Adipocyte (in vitro differentiated cells): ENCODE measurements at places on chromosomes 13 and 19.
A peak's percentile ranks its signal among the peaks of the same experiment; 100 is the strongest.

- DNase-seq = no peak
These were observed 2.4 kb upstream of the PRR12 start for GRCh38 chr19:49588365-49589122.

DNA sequence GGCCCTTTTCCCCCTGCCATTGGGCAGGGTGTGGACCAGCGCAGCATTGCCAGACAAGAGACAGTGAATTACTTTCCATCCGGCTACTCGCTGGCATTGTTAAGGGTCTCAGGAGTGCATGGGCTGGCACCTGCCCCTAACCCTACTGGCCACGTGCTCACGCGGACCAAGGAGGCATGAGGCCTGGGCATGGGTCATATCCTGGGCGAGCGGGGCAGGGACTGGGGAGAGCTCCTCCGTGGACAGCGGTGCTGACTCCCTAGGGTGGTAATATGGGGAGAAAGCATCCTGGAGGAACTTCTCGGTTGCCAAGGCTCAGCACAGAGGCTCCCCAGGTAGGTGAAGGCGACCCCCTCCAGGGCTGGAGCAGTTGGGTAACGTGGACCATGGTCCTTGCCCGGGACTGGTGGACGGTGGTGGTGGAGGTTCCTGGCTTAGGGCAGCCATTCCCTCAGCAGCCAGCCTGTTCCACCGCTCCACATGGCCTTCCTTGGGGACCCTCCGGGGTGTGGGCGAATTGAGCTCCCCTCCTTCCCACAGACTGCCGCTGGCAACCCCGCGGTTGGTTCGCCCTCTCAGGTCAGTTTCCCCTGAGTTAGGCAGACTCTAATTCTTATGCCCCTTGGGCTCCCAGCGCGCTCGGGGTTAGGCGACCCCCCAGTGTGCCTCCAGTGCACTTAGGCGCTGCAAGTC lies 465.1 kb downstream of the SLITRK5 start:
- DNase-seq = no peak

DNA sequence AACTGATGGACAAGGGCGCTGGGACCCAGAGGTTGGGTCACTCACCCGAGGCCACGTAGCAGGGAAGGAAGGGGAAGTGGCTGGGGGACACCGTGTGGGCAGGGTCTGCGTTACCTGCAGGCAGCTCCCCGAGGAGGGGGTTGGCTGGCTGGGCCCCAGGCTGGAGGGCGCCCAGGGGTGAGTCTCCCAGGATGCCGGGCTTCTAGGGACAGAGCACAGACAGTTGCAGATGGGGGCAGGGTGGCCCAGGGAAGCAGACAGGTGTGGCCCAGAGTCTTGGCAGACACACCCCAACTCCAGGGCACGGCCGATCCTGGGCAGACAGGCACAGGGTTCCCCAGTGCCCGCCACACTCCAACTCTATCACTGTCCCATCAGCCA lies 5.6 kb upstream of the FDX2 start:
- no peak for DNase-seq

DNA sequence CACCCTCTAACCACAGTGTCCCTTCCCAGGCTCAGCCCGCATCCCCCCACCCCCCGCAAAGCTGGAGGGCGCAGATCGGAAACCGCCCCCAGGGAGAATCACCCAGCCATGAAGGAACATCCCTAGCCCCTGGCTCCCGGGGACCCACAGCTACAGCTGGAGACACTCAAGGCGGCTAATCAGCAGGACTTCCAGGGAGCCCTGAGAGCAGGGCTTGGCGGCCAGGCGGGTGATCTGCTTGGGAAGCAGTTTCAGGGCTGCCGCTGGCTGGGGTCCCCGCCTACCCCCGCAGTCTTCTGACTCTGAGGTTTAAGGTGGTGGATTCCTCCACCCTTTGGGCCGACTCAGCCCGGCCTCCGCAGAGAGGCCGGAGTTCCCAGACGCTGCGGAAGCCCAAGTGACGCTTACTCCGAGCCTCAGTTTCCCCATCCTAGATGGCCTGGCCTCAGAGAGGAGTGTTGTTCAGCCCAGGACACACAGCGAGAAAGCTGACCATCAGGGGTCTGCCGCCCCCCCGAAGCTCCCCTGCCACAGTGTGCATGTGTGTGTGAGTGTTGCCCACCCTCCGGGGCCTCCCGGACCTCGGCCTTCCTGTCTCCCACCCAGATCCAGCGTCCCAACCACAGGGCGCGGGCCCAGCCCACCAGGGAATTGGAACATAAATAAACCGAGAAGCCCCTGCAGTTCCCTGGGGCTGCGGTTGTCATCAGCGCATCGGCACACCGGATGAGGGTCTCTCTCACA lies 9.8 kb downstream of the FUT6 start:
- no peak for DNase-seq

DNA sequence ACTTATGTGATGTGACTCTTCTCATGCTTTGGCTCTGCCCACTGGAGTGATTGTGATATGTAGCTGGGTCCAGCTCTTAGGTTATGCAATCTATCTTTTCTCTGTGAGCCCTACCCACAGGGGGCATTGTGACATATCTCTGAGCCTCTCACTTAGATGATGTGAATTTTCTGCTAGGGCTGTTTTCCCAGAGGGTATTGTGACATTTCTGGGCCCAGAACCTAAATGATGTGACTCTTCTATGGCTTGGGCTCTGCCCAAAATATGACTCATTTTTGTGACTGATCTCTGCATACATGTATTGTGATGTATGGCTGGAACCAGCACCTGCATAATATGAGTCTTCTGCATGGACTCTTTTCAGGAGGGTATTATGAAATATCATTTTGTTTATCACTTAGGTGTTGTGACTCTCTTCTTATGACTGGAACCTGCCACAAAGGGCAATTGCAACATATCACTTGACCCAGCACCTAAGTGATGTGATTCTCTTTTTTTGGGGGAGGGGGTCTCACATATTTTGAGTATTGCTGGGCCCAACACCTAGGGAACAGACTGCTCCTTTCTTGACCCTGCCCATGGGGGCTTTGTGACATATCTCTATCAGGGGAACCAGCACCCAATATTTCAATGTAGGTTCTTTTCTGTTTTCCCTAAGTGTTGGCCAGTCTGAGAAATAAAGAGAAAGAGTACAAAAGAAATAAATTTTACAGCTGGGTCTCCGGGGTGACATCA lies 12.1 kb upstream of the ZNF254 start:
- DNase-seq = peak; percentile 22

DNA sequence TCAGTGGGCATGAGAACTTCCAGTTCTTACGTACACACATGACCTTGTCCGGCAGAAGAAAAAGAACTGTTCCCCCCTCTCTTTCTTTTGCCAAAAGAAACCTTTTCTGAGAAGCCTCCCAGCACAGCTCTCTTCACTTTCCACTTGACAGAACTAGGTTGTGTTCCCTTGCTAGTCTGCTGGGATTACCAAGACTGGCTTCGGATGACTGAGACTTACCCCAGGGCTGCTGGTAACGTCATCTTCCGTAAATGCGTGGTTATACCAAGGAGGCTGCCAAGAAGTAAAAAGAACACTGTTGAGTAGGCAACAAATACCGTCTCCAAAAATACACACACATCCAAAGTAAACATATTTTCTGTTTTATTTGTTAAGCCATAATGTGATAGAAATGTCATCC lies 908.2 kb downstream of the EFNB2 start:
- DNase-seq = peak; percentile 63

GRCh38 chr19:15536350-15536749 lies 28.0 kb downstream of the CYP4F22 start:
- DNase-seq = no peak

GRCh38 chr13:31945202-31945961 lies 86.2 kb upstream of the FRY start:
- peak; percentile 74 for DNase-seq

- peak; percentile 13 for DNase-seq
These were observed 221.3 kb upstream of the SLITRK6 start for GRCh38 chr13:86020351-86021002.

GRCh38 chr13:99357131-99357596 lies 50.0 kb upstream of the GPR183 start:
- peak; percentile 53 for DNase-seq

DNA sequence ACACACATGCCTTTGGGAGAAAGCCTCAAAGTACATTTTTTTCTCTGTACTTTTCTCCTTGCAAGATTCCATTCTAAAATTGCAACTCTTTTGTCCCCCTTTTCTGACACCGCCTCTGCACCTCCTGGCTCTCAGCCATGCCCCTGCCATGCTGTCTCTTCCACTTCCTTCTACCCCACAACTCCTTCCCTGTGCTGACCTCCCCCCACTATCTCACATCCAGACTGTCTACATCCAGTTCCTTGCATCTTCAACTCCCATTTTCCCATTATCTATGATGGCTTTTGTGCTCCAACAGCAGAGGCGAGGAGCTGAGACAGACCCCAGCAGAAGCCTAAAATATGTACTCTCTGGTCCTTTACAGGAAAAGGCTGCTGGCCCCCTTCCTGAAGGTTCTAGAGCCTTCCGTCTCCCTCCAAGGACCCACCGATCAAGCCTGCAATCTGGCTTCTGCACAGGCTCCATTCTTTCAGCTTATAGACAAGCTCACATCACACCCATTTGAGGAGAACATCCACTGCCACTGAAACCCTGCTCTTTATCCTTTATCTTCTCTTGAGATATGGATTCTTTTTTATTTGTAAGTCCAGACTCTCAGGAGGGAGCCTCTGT lies 50.2 kb downstream of the RFX2 start:
- DNase-seq = no peak

GRCh38 chr13:113297370-113298042 lies 467 bp downstream of the LAMP1 start:
- DNase-seq = peak; percentile 52

DNA sequence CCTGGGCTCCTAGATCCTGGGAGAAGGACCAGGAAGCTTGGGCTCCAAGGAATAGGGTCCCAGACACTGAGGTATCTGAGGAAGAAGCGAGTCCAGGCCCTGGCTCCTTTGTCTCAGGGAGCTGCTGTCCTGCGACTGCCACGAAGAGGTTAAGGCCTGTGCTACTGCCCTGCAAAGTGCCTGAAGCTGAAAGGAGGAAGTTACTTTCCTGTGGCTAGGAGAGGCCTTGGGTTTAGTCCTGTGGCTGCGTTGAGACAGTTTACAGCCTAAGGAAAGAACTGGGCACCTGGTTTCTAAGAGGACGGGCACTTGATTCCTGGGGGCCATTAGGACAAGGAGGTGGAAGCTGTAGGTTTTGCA lies 2.8 kb downstream of the MYADM start:
- DNase-seq = no peak

DNA sequence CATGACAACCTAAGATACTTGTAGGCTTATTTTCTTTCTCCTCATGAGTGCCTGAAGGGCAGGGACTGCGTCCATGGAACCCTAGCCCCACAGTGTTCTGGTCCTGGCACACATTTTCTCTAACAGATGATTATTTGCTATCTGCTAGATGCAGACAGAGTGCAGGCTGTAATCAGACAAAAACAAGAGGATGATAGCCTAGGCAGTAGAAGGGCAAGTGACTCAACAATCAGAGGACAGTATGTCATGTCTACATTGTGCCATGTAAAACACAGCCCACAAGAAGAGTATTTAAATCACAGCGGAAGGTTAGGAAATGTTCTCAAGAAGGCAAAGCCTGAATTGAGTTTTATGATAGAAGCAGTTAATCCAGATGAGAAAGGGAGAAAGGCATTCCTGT lies 29.3 kb downstream of the MIPEP start:
- no peak for DNase-seq

DNA sequence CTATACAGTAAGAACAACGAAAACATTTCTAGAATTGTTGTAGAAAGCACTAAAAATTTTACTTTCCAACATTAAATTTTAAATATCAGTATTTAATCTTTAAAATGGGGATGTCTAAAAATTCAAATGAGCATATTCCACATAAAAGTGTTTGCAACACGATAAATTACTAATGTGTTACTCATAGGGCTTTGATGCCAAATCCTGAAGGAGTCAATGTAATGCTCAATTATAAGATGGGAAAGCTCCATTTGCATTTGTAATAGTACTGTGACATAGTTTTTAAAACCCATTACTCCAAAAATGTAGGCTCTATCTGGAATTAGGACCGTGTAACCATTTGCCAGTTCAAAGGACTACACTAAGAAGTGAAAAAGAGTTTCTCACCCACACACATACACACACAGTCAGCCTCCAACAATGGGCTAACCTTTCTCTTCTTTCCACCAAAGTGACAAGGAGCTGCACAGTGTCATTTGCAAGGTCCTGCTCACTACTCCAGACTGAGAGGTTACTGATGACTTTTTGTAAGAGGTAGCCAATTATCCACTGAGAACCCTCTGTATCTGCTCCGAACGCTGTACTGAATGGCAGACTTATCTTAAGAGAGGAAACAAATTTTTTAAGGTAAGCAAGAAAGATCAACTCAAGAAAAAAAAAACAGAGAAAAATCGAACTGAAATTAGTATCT lies 26.1 kb upstream of the EEF1AKMT1 start:
- no peak for DNase-seq

DNA sequence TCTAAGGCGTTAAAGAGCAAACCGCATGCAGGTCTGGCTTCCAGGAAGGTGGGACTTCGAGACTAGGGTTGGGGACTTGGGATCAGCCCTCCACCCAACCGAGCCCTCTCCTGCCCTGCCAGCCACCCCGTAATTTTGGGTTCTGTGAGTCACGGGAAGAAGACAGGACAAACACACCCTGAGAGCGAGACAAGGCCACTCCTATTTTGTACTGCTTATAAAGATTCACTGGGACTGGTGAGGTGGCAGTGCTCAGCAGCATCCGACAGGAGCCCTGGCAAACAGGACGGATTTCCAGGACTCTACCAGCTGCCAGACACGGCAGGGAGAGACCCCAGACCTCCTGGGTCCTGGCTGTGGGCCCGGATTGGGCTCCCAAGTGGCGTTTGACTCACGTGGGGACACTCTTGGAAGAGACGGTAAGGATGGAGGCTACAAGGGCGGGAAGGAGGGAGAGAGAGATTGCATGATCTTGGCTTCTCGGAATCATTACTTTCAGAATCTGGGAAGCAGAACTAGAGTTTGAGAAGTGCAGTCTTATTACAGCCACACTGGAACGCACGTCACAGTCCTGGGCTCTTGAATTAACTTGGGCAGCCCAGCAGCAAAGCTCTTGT lies at the start of gene C5AR2:
Gene C5AR2 (plus strand): TSS at position 245 of the 617 bp plus-strand sequence. CDS start 8,625 bp downstream, outside the sequence.
- DNase-seq = no peak

DNA sequence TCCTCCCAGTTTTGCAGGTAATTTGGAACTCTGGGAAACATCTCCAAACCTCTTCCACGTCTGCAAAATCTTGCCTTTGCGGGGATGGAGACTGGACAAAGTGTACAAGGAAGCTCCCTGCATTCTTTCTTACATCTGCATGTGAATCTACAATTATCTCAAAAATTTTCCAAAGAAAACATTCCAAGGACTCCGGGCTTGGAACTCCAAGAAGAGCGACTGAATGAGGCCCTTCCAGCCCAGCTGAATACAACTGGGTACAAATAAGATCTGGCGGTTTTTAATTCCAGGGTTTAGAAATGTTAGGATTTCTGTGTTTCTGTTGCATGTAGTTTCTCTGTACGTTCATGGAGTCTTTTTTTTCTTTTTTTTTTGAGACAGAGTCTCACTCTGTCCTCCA lies 28.5 kb downstream of the EXOC3L2 start:
- DNase-seq = peak; percentile 47

DNA sequence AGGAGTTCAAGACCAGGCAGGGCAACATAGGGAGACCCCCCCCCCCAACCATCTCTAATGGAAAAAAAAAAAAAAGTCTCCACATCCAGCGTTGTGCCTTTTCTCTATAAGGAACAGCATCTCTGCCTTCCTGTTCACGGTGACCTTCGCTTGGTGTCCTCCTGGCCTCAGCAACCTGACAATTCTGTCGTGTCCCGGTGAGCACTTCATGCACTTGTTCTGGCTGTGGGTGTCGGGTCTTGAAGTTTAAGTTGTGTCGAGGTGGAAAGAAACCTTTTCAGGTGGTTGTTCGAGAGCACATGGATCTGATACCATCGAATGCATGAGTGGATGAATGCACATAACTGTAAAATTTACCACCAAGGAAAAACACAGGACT lies 594 bp downstream of the ZNF559 start:
- no peak for DNase-seq

GRCh38 chr19:10747271-10747670 lies 29.4 kb downstream of the DNM2 start:
- no peak for DNase-seq
